ENCODE measurements at places on chromosomes 1 and 21.
A peak's percentile ranks its signal among the peaks of the same experiment; 100 is the strongest.

- peak; percentile 76 for DNase-seq
Measured at GRCh38 chr21:39020751-39021477, 162.3 kb downstream of the PSMG1 start.

GRCh38 chr1:92989936-92990583 is 28.8 kb upstream of the DIPK1A start:
- DNase-seq, result peak; percentile 32

DNA sequence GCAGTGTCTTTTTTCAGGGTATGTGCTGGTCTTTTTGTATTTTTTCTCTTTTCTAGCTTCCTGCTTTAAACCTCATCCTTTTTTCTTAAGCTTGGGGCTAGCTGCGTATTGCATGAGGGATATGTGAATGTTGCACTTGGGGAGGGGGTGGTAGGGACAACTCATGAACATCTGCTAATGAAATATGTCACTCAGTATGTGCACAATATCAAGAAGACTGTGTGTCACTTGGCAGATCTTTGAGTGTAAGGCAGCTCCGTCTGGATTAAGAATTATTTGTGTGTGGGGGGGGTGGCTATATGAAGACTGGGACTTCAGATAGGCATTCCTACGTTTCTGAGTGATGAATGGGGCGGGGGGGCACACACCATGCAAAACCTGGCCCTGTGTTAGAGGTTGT is 170.4 kb upstream of the CACNA1E start:
- DNase-seq, result no peak

DNA sequence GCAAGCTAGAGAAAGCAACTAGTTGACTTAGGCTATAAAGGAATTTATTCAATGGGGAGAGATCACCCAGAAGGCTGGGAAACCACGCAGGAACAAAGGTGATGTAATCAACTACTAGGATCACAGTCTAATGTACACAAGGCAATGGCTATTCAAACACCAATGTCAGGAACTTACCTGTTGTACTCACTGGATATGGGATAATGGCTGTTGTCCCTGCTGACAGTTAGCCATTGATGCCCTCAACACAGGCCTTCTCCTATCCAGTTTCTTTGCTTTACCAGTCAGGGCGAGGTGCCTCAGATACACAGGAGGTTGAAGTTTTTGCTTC is 32.3 kb downstream of the C21orf91 start:
- DNase-seq, result no peak

DNA sequence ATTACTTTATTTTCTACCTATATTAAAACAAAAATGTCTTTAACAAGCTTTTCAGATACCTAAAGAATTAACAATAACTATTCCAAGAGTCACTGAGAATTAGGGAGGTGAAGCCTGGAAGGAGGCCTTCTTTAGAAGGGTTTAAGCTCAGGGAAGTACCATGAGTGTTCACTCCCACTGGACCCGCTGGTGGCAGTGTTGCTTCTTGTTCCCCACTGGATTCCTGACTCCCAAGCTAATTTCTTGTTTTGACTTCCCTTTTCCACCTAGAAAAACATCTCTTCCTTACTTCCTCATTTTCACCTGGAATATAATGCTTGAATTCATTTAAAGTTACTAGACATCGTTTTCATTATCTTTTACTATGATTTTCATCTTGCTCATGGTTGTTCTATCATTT is 264.2 kb downstream of the HMCN1 start:
- peak; percentile 21 for DNase-seq

- no peak for DNase-seq
Measured at GRCh38 chr1:29732453-29732852, 496.1 kb downstream of the PTPRU start.

- peak; percentile 10 for DNase-seq
Measured at GRCh38 chr1:26029864-26030481, 8.4 kb downstream of the EXTL1 start.

DNA sequence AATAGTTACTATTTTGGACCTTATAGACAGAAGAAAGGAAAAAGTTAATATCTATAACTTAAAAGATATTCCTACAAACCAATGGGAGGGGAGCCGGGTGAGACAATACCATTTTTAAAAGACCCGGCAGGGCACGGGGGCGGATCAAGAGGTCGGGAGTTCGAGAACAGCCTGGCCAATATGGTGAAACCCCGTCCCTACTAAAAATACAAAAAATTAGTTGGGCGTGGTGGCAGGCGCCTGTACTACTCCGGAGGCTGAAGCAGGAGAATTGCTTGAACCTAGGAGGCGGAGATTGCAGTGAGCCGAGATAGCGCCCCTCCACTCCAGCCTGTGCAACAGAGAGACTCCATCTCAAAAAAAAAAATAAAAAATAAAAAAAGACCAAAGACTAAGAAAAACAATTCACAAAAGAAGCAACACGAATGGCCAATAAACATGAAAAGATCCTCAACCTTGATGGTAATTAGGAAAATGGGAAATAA is 1.2 kb upstream of the PSMB2 start:
- no peak for DNase-seq

GRCh38 chr1:37477198-37477931 is 3.0 kb downstream of the ZC3H12A start:
- DNase-seq, result peak; percentile 69

GRCh38 chr1:37549341-37549740 is 4.8 kb downstream of the SNIP1 start:
- no peak for DNase-seq

DNA sequence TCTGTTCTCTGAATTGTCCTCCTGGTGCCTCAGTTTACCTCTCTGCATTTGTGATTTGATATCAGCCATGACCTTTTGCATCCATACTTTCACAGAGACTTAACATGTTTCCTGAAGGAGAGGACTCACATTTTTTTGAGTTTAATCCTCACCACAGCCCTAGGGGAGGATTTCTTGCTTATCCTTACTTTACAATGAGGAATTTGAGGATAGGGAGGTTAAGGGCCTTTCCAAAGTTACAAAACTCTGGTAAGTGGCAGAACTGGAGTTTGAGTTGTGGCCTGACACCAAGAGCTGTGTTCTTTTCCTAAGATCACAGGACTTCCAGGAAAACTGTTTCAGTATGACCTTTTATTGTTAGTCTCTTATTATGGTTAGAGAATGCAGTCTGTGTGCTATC is 34.2 kb downstream of the TNFRSF8 start:
- no peak for DNase-seq

DNA sequence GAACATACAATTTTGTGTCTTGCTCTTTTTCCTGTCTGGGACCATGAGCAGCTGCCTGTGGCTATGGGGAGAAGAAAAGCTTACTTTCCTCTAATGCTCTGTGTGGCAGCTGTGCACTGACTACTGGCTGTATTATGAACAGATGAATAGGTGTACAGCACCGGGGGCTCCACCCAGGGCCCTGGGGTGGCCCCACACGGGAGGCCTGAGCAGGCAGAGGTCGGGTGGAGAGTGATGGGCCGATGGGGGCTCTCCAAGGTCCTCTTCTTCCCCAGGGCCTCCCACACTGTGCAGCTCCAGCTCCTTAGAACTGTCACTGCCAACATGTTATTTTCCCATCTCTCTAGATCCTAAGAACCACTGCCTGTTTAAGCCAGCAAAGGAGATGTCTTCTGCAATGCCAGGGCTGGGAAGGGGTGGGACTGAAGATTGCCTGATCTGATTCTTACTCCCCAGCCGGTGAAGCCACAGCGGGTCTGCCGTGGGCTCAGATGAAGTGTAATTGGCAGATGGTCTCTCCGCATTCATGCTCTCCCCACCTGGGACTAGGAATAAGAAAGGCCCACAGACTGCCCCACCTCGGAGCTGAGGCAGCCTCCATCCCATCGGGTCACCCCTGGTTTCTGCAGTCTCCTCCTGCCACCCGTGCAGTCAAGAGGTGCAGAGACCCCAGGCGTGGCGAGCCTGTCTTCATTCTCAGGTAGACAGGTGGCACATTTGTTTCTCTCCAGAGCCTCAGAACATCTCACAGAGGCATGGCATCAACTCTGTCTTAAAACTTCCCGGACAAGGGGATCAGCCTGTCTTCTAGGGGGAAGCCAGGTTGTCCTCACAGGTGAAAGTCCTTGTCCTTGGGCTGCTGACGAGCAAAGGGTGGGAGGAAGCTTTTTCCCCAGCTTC is 186.5 kb upstream of the GALNT2 start:
- DNase-seq, result no peak

DNA sequence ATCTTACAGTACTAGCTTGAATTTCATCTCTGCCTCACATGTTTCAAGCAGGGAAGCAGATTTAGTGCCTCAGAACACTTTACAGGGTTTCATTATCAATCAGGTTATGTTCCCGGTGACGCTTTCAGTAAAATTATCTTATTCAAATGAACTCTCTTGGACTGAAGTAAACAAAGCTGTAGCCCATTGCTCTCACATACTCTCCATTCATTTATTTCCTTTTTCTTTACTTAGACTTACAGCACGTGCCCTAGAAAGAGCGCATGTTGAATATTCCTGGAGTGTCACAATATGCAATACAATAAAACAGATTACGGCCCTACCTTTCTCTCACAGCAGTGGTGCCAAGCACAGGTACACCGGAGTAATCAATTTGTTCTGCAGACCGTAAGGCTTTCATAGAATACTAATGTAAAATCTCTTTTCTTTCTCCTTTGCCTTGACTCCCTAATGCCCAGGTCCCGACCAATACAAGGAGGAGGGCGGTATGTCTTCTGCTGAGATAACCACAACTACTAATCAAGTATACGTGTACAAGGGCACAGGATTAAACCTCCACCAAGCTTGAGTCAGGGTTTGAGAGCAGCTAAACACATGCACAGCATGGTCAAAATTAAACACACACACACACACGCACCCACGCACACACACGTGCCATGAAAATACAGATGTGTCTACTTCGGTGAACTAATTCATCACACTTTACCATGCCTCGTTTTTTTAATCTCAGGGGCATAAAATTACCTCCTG is 62.8 kb downstream of the NRIP1 start:
- no peak for DNase-seq

DNA sequence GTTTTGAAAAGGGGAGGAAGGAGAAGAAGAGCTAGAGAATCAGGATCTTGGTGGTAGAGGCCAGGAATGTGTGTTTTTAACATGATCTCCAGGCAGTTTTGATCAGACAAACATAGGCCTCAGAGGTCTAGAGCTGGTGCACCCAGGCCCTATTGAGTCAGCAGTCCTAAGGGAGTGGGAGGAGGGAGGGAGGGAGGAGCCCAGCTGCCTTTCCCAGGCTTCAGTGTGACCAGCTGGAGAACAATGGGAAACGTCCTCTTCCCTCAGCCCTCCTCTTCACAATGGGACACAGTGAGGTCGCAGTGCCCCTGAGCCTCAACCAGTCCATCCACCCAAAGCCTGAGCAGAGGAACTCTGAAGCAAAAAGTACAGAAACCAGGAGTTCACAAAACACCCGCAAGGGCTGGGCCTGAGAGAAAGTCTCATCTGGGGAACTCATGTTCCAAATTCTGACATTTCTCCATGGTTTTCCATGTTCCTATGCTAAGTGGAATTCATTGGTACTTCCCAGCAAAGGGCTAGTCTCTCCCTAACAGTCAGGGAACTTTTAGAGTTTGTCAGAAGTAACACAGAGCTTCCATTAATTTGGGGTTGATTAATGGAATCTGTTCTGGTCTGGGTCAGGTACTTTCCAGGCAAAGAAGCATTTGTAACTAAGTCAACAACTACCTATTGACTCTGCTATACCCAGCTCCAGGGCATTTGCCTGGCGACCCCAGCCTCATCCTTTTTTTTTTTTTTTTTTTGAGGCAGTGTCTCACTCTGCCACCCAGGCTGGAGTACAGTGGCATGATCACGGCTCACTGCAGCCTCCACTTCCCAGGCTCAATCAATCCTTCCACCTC is 37.5 kb downstream of the ELAPOR1 start:
- peak; percentile 66 for DNase-seq

DNA sequence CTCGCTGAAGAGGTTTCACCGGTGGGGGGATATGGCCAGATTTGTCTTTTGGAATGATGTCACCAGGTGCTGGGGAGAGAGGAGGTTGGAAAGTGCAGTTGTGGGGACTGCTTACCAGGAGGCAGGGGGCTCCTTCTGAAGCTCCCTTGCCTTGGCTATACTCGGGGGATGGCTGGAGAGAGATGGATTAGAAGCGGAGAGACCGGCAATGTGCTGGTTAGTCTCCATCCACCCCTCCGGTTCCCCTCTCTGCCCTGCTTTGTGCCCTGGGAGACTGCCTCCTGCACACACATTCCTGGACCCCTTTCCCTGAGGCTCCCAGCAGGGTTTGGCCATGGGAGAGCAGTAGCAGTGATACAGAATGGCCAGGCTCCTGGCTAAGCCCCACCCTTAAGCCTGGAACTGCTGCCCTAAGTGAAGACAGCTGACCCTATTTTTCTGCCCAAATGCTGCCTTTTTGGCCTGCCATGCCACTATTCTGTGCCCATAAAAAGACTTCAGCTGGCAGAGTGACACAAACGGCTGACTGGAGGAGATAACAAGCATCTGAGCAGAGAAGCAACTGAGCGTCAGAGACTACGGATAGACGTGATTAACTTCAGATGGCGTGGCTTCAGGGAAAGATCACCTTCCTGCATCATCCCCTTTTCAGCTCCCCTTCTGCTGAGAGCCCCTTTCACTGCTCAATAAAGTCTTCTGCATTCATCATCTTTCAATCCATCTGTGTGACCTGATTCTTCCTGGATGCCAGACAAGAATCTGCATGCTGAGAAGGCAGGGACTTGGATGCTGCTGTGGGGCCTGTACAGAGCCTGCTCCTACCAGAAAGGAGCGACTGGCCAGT is 14.5 kb upstream of the VPS13D start:
- no peak for DNase-seq

DNA sequence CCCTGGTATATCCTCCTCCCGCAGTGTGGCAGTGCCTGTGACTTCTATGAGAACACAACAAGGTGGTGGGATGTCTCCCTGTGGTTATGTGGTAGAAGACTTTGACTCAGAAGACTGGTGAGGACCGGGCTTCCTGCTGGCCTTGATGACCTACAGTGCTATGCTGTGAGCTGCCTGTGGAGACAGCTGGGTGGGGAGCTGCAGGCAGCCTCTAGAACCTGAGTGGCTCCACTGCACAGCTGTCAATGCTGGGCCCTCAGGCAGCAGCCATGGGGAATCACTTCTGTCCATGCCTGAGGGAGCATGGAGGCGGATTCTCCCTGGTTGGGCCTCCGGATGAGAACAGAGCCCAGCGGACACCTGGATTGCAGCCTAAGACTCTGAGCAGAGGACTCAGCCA is 14.9 kb downstream of the SLC1A7 start:
- no peak for DNase-seq

DNA sequence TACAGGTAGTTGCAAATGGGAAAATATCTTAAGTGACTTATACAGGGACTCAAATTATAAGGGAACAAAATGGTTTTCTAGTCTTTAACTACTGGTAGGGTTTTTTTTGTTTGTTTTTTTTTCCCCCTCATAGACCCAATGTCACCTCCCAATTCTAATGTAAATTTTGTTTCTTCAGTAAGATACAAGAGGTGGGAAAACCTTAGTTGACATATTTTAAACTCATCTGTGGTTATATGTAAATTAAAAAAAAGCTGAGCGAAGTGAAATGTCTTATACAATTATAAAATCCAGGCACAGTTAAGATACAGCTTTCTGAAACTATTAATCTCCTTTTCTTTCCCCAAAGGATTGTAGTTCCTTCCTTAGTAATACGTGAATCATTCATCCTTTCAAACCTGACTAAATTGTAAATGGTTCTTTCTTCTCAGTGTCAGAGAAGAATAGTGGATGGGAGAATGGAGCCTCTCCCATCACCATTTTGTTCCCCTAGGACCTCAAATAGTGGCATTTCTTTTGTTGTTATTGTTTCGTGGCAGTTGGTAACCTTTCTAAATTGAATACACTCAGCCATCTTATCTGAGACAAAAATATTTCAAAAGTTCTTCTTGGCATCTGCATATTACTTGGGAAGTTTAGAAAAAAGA is 11.2 kb downstream of the TSEN15 start:
- DNase-seq, result no peak

- peak; percentile 54 for DNase-seq
Measured at GRCh38 chr1:38152351-38153065, 105.9 kb upstream of the POU3F1 start.

GRCh38 chr1:42214447-42214871 is 49.9 kb upstream of the GUCA2A start:
- DNase-seq, result peak; percentile 90

All from MCF 10A (cell line).